ENCODE measurements at places on chromosomes 11 and 22.
A peak's percentile ranks its signal among the peaks of the same experiment; 100 is the strongest.

DNA sequence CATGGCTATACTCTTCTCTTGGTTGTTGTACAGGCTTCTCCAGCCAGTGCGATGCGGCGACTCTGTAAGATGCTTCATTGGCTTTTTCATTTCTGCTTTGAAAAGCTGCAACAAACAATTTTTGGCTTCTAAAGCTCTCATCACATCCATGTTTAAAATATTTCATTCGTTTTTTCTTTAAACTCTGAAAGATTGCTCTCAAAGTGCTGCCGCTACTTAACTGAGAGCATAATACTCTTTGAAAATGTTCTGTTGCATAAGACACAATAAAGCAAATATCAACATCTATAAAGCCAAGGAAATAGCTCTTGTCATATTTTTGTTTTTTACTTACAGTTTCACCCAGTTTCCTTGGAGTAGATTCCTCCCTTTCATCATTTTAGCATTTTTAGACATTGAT, 468.3 kb downstream of the TBC1D22A start:
- no peak for DNase-seq

DNA sequence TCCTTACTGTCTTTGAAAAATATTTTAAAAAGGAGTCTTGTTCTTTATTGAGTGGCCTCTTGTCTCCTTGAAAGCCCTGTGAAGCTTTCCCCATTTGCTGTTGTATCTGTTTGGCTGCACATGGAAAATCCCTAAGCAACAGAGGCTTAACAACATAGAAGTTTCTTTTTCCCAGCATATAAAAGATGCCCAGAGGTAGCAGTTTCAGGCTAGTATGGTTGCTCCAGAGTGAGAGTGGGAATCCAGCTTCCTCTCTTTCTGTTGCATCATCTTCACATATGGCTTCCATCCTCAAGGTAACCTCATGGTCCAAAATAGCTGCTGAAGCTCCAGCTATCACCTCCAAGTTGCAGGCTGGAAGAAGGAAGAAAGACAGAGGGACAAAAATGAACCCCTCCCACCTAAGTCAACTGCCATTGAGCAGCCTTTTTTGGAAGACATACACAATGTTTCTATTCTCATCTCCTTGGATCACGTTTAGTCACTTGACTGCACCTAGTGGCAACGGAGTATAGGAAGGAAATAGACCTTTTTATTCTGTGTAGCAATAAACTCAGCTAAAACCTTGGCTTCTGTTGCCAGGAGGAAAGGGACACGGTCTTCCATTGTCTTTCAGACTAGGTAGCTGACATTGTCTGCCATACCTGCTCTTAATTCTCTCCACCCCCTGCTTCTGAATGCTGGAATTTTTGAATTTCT, 5.3 kb downstream of the CSF2RB start:
- DNase-seq = no peak

DNA sequence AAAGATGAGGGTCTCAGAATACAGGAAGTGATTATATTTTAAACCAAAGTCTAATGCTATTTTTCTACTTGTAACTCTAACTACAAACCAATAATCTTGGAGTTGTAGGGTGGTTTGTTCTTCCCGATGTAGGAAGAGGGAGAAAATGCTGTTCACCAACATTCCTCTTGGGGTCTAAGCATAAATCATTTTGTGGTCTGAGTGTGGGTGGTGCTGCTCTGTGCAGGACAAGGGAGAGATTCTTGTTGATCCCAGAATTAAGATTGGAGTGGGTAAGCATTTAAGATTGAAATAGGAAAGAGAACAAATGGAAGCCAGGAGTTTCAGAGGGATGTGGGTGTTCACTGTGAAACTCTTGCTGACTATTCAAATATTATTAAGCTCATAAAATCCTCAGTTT, 38.6 kb upstream of the MMP13 start:
- DNase-seq = no peak

DNA sequence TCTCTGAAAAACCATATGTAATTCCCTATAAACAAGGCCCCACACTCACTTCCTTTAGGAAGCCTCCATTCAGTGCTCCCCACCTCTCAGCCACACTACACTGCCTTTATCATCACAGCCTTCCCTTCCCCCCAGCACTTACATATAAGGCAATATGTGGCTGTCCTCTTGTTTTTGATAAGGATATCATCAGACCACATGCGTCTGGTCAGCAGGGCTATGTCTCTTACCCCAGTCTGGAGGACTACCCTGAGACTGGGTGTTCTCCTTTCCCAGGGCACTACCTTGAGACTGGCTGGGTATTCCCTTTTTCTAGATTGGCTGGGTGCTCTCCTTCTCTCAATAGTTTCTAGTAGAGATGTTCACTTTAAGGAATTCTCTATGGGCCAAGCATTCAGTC, 7.8 kb downstream of the KCNE3 start:
- DNase-seq = no peak

GRCh38 chr11:31974366-31975136, 116.3 kb upstream of the RCN1 start:
- DNase-seq = no peak

DNA sequence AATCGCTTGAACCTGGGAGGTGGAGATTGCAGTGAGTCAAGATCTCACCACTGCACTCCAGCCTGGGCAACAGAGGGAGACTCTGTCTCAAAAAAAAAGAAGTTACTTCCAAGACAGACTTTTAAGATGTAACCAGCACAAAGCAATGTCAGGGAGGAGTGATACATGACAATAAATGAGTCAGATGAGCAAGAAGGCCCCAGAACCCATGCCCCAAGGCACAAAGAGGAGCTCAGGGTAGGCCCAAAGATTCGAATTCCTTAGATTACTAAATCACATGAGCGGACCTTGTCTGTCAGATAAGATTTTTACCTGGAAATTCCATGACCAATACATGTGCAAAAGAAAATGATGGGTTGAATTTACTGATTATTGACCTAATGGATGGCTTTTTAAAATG, 10.5 kb upstream of the JHY start:
- no peak for DNase-seq

- no peak for DNase-seq
These were observed 30.4 kb upstream of the CREB3L1 start for GRCh38 chr11:46247090-46247489.

GRCh38 chr11:27465629-27466028, 7.0 kb downstream of the LGR4 start:
- DNase-seq = no peak

DNA sequence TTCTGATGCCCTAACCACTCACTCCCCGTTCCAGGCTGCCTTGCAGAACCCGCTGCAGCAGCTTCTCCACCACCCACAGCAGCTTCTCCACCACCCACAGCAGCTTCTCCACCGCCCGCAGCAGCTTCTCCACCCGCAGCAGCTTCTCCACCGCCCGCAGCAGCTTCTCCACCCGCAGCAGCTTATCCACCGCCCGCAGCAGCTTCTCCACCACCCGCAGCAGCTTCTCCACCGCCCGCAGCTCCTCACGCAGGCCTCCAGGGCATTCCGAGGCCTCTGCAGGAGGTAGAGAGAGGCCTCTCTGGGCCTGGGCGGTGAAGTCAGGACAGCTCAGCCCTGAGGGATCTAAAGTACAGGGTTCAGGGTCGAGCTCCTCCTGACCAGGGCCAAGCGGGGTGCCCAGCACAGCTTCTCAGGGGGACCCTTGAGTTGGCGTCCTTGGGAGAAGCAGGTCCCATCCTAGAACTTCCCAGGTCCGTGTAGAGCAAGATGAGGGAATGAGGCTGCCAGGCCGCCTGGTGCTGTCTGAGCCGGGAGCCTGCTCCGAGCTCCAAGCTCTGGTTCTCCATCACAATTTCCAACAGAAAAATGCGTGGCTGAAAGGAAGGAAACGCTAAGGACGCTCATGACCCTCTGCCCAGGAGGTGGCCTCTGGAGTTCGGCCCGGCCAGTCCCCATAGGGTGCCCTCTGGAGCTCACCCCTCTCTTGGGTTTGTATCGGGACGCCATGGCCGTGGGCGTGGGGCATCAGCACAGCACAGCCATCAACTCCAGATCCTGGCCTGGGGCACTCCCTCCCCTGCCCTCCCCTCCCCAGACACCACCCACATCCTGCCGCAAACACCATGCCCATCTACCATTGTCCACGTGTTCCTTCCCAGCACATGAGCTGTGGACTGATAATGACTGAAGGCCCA, 528.6 kb downstream of the BRD1 start:
- no peak for DNase-seq

- peak; percentile 77 for DNase-seq
These were observed 7.8 kb downstream of the SLC5A1 start for GRCh38 chr22:32050678-32051515.

- DNase-seq = no peak
These were observed at the start of gene PLEKHB1 for GRCh38 chr11:73645972-73646631. Gene PLEKHB1 (plus strand): TSS chr11:73646581. CDS start chr11:73646609, 28 bp downstream.

- DNase-seq = no peak
These were observed 227.4 kb downstream of the CSNK2A3 start for GRCh38 chr11:11125618-11126017.

- DNase-seq = no peak
These were observed 506.8 kb downstream of the BRD1 start for GRCh38 chr22:49320714-49321476.

GRCh38 chr11:65431451-65432099, 9.0 kb downstream of the NEAT1 start:
- DNase-seq = no peak

DNA sequence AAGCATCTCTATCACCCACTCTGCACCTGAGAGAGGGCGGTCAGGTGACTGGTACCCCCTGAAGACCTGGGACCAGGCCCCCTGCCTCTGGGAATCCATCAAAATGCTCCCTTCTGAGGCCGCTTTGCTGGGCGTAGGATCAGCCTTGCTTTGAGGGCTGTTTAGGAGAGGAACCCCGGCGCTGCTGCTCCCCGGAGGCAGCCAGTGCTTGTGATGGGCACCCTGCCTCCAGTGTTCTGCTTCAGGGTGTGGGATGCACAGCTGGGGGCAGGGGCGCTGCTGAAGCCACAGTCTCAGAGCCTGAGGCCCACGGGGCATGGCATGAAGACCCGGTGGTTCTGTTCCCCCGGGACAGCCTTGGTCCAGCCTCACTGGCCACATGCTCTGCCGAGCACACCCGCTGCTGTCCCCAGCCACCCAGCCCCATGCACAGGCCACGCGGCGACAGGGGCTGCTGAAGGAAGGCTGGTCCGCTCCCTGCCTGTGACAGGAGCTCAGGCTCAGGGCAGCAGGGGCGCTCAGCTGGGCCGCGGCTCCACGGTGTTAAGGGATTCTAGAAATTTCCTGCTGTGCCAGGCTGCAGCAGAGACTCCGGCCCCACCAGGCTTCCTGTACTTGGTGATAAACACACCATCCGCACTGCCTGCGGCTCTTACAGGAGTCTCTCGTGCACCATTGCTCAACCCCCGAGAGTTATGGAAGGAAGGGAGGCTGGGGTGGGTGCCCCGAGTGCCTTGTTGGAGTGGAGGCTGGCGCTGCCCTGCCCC, 91.0 kb downstream of the KCNQ1 start:
- DNase-seq = no peak

DNA sequence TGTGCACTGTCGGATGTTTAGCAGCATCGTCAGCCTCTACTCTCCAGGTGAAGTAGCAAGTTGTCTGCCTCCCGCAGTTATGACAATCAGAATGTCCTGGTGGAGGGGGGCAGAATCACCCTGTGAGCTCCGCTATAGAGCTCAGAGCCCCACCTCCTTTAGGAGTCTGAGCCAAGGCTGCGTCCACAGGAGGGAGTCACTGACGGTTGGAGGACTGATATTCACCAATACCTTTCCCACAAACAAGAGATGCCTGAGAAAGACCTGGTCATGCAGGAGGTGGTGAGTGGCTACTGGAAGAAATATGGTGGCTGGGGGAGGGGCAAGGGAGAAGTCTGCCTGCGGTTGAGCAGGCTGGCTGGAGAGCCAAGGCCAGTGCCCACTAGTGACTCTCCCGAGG, 41.7 kb upstream of the ADA2 start:
- no peak for DNase-seq

DNA sequence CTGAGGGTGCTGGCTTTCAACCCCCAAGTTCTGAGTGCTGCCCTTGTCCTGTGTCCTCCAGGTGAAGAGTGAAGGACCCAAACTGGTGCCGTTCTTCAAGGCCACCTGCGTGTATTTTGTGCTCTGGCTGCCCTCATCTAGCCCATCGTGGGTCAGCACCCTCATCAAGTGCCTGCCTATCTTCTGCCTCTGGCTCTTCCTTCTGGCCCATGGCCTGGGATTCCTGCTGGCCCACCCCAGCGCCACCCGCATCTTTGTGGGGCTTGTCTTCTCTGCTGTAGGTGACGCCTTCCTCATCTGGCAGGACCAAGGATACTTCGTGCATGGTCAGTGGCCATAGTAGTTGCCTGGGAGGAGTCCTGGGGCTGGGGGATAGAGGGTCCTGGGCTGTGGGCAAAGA, 2.3 kb downstream of the TMEM86A start:
- no peak for DNase-seq

- DNase-seq = no peak
These were observed 8.2 kb downstream of the PATL1 start for GRCh38 chr11:59660621-59661020.

DNA sequence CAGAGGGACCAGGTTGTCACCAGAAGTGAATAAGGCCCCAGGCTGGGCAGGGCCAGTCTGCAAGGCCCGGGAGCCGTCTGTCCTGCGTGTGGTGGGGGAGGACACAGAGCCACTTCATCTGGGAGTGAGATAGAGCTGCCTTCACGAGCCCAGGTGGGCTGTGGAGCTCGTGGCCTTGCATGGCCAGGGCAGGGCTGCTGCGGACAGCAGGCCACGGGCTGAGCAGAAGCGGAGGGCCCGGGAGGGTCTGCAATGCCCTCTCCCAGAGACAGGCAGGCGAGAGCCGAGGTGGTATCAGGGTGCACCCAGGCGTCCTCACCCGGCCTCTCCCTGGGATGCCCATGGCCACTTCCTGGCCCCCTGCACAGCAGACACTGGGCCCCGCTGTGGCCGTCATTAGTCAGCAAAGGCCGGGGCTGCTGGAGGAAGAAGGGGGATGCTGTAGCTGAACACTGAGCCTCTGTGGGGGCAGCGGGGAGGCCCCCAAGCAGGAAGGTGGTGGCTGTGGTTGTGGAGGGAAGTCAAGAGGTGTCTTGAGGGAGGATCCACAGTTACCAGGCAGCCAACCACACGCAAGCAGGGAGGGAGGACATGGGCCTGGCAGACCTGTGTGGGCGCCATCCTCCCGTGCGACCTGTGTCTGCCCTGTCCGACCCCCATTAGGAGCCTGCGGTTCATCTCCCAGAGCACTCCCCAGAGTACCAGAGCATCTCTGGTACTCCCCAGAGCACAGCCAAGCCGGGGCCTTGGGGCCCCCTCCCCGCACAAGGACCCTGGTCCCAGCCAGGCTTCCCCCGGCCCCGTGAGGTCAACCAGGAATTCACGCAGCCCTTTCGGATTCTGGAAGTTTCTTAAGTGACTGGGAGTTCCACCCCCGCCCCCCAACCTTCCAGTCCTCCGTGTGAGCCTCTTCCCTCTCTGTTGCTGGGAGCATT, 1109.5 kb downstream of the BRD1 start:
- DNase-seq = no peak
